ENCODE measurements at places on chromosomes 16 and 17. TPM values are rescaled to one million over a fixed set of nuclear protein-coding genes. Genes with fewer than 3 reads are reported as not detected.

Gene CES5A
- not detected for total RNA-seq

DNA sequence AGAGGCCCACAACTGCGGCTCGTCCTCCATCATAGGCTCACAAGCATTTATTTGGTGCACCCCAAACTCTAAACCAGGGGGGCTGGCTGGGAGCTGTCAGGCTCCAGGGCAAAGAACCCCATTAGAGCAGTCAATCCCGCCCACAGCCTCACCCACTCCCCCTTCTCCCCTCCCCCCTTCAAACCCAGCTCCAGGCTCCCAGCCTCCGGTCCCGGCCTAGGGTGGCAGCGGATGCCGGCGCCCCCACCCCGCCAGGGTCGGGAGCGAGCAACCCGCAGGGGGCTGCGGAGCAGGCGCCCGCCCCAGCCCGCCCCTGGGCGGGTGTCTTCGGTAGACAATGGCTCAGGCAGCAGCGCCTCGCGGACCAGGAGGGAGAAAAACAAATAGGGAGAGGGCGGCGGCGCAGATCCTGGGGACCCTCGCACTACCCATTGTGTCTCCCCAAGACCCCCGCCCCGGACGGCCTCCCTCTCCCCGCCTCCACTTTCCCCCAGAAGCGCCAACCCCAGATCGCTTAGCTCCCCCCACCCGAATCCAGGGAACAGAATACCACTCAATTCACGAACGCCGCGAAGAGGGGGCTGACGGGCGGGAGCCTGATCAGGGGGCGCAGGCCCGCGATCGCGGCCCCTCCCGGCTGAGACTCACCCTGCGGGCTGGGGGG is 572 bp downstream of the FAM171A2 start:
- H3K4me1 ChIP-seq: peaks cover 15% of the 10 kb centered on the region
- H3K4me3 ChIP-seq: no peak overlapping the region
- DNase-seq: no peak
- no peaks in the 10 kb centered on the region for H3K36me3 ChIP-seq
- no peak overlapping the region for H3K27ac ChIP-seq

- H3K4me3 ChIP-seq: no peak overlapping the region
- no peaks in the 10 kb centered on the region for H3K36me3 ChIP-seq
- no peaks in the 10 kb centered on the region for H3K27me3 ChIP-seq
- no peak overlapping the region for H3K27ac ChIP-seq
Measured at GRCh38 chr17:7184647-7185046, 5.5 kb upstream of the ASGR1 start.

GRCh38 chr17:6474906-6475305 is 30.7 kb downstream of the PIMREG start:
- no peak overlapping the region for H3K27ac ChIP-seq
- DNase-seq: no peak
- no peaks in the 10 kb centered on the region for H3K27me3 ChIP-seq
- no peaks in the 10 kb centered on the region for H3K4me1 ChIP-seq
- H3K36me3 ChIP-seq: no peaks in the 10 kb centered on the region

- no peaks in the 10 kb centered on the region for H3K36me3 ChIP-seq
- no peaks in the 10 kb centered on the region for H3K4me1 ChIP-seq
- H3K27me3 ChIP-seq: no peaks in the 10 kb centered on the region
- no peak overlapping the region for H3K4me3 ChIP-seq
Measured at GRCh38 chr16:6573577-6573976, 759.1 kb upstream of the RBFOX1 start.

DNA sequence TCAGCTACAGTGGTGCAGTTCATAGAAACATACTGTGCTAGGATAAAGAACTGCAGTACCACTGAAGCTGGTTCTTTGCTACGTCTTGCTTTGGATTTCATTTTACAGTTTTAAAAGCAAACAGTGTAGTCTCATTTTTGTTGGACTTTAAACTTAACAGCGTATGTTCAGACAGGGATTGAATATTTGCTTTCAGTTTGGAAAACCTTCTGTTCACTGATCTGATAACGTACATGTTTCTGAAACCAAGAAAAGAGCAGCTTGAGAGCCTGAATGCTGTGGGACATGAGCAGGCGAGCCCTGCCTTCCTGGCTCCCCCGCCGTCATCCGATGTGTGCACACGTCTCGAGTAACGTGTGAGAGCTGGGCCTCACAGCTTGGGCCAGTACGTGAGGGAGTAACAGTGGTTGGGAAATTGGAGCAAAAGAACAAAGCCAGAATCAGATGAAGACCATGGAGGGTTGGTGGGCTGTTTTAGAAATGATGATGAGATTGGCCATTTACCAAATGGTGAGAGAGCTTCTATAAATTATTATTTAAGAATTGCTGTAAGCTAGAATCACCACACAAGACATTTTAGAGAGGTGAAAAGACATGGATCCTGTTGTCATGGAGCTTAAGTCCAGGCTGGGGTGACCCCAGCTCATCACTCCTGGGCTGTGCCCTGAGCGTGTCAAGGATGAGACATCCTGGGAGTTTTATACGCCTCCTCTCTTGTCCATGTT is 20.8 kb upstream of the CLEC18C start:
- H3K27me3 ChIP-seq: no peaks in the 10 kb centered on the region
- no peaks in the 10 kb centered on the region for H3K4me1 ChIP-seq
- H3K27ac ChIP-seq: no peak overlapping the region

DNA sequence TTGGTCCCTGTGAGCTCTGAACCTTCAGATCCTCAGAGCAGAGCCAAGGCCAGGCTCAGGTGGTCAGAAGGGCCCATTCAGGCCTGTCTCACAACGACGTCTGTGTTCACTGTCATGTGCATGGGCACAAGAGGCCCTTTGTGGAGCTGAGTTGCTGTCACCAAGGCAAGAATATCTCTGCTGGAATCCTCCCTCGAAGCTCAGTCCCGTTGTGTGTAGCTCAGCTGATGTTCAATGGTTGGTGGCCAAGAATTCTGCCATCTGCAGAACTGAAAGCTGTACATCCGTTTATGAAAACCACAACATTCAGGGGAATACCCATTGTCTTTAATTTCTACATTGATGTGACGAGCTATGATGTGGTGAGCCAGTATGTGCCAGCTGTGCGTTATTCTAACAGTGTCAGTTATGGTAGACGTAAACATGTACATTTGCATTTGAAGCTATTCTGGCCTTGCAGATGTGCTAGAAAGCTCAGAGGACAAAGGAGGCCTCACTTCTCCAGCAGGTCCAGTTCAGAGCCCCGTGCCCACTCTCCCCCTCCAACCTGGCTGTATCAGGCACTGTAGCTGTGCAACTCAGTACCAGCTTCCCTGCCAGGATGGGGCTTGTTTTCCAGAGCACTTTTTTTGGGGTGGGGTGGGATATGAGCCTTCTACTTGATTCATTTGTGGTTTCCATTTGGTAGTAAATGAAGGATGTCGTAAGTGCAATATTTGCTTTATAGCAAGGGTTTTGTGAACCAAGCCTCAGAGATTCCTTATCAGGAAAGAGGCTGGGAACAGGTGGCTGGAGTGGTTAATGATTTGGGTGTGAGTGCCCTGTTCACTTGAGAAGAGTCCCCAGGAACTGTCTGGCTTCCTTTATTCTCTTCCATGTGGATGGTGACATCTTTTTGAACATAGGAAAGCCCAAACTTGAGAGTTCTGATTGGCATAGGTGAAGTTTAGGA is 56.1 kb downstream of the B9D1 start:
- H3K27ac ChIP-seq: peak overlapping the region; percentile 55
- peak; percentile 88 for DNase-seq
- H3K36me3 ChIP-seq: no peaks in the 10 kb centered on the region
- H3K27me3 ChIP-seq: no peaks in the 10 kb centered on the region

Gene SLC12A3
- total RNA-seq: not detected

Gene ITPRIPL2
- 0.15 TPM for total RNA-seq

GRCh38 chr17:65485388-65486299 is 75.8 kb downstream of the AXIN2 start:
- DNase-seq: no peak
- no peaks in the 10 kb centered on the region for H3K27me3 ChIP-seq
- H3K4me3 ChIP-seq: no peak overlapping the region
- H3K27ac ChIP-seq: no peak overlapping the region

DNA sequence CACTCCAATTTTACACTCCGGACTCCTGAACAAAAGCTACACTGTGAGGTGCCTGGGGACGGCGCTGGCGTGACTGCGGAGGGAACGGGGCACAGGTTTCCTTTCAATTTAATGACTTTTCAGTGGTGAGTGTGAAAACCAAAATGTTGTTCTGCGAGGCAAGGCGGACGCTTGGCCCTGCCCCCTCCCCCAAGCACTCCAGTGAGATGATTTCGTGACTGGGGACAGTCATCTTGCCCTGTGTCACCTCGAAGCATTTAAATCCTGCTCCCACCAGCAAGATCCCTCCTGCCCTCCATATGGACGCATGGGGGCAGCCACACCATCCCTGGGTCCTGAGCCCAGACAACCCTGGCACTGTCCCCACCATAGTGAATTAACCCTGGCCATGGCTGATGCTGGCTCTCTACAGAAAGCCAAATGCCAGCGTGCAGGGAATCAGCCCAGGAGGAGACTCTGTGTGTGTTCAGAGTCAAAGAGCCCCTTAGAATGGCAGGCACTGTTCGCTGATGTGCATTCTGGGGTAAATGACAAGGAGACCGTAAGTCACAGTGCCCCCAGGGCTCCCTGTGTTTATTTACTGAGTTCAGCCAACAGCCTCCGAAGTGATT is 41.0 kb downstream of the C16orf95 start:
- H3K27me3 ChIP-seq: no peaks in the 10 kb centered on the region
- H3K27ac ChIP-seq: no peak overlapping the region
- no peak overlapping the region for H3K4me3 ChIP-seq
- DNase-seq: no peak
- no peaks in the 10 kb centered on the region for H3K36me3 ChIP-seq
- H3K4me1 ChIP-seq: no peaks in the 10 kb centered on the region

DNA sequence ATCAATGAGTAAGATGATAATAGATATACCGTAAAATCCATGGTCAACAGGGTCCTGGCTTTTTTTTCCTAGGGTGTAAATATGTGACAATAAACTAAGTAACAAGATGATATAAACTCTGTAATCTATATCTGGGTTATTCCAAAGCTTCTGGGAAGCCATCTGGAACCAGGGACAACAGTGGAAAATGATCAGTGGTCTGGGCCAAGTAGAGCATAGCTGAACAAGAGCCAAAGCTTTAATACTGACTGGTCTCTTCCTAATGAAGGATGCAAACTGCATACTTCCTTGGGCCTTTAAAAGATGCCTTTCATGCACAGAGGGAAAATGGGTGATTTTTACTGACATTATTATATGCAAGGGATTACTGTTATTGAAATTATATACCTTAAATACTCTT is 8.9 kb downstream of the CA10 start:
- H3K27me3 ChIP-seq: peaks cover 2% of the 10 kb centered on the region
- H3K36me3 ChIP-seq: no peaks in the 10 kb centered on the region
- no peak overlapping the region for H3K27ac ChIP-seq
- H3K4me1 ChIP-seq: no peaks in the 10 kb centered on the region

DNA sequence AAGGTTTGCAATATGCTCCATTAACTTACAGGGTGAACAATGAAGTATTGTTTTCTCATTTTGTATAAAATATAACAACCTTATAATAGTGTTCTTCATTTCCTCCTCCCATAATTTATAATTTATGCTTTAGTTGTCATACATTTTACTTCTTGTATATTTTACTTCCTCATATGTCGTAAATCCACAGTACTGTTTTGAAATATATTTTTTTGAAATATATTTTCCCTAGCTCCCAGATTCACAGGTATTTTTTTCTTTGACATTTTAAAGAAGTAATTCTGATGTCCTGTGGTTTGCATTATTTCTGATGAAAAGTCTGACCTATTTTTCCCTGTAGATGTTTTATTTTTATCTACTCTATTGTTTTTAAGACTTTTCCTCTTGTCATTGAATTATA is 52.7 kb downstream of the VMP1 start:
- H3K27me3 ChIP-seq: no peaks in the 10 kb centered on the region
- H3K4me1 ChIP-seq: peaks cover 35% of the 10 kb centered on the region
- H3K36me3 ChIP-seq: no peaks in the 10 kb centered on the region
- DNase-seq: no peak
- H3K27ac ChIP-seq: no peak overlapping the region

DNA sequence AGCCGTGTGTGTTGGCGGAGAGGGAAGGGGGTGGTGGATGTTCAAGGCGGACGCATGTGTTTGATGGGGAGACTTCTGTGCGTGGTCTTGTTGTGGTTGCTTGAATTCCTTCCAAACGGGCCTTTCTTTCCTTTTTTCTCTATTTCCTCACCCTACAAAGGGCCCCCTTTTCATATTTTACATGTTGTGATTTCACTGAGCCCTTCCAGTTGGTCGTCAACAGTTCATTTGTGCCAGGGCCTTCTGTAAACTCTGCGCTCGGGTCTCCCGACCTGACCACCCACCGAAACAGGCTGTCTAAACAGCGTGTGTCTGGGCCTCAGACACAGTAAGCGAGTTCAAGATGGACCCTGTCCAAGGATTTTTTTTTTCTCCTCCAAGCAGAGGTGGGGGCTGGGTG is 228.4 kb downstream of the IRF8 start:
- DNase-seq: no peak
- H3K27me3 ChIP-seq: no peaks in the 10 kb centered on the region
- no peak overlapping the region for H3K27ac ChIP-seq
- H3K4me3 ChIP-seq: no peak overlapping the region
- no peaks in the 10 kb centered on the region for H3K4me1 ChIP-seq
- no peaks in the 10 kb centered on the region for H3K36me3 ChIP-seq
